ENCODE measurements at places on chromosomes 6 and 20.

DNA sequence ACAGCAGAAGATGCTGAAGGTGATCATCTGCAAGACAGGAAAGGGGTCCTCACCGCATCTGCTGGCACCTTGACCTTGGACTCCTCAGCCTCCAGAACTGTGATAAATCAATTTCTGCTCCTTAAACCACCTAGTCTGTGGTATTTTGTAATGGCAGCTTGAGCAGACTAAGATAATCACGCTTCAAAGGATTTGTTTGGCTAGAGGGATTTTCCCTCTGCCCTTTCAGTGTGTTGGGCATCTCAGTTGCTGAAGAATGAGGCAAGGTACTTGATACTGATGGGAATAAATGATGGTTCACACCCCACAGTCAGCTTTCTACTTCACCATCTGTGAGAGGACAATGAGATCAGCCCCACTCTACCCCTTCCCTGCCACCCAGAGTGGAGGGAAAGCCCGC lies 60.2 kb downstream of the ADAT2 start:
- no peak for DNase-seq

DNA sequence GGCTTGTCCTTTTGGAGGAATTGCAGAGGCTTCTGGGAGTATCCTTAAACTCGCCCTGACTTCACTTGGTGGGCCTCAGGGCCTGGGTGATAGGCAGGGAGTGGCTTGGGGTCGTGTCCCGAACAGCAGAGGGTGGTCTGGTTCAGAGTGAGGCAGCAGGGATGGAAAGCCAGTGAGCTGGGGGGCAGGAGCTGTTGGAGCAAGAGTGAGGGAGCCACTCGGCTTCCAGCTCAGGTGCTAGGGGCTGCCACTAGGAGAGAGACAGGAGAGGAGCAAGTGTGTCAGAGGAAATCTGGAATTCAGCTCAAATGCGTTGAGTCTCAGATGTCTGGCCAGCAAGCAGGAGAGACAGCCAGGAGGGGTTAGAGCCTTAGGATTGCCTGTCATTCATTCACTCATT lies 85.8 kb downstream of the DLGAP4 start:
- DNase-seq: no peak

DNA sequence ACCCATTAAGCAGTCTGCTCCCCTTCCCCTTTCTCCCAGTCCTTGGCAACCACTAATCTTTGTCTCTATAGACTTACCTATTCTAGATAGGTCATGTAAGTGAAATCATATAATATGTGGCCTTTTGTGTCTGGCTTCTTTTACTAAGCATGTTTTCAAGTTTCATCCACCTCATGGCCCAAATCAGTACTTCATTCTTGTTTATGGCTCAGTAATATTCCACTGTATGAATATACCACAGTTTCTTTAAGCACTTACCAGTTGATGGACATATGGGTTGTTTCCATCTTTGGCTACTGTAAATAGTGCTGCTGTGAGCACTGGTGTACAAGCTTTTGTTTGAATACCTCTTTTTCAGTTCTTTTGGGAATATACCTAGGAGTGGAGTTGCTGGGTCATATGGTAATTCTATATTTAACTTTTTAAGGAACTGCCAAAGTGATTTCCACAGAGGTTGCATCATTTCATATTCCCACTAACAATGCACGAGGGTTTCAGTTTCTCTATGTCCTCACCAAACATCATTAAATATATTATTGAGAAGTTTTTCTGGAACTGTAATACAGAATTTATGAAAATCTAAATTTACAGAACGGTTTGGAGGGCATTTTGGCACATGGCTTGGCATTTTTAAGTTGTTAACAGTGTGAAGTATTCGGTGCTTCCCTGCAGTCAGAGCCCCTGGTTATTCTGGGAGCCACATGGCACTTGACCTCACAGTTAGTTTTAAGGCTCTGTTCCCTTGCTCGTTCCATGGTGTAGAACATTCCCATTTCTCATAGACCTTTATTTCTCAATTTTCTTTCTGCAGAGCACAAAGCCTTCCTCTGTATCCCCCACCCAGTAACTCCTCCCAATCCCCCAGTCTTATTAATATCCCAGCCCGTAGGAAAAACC lies 27.0 kb upstream of the DTNBP1 start:
- DNase-seq: no peak

DNA sequence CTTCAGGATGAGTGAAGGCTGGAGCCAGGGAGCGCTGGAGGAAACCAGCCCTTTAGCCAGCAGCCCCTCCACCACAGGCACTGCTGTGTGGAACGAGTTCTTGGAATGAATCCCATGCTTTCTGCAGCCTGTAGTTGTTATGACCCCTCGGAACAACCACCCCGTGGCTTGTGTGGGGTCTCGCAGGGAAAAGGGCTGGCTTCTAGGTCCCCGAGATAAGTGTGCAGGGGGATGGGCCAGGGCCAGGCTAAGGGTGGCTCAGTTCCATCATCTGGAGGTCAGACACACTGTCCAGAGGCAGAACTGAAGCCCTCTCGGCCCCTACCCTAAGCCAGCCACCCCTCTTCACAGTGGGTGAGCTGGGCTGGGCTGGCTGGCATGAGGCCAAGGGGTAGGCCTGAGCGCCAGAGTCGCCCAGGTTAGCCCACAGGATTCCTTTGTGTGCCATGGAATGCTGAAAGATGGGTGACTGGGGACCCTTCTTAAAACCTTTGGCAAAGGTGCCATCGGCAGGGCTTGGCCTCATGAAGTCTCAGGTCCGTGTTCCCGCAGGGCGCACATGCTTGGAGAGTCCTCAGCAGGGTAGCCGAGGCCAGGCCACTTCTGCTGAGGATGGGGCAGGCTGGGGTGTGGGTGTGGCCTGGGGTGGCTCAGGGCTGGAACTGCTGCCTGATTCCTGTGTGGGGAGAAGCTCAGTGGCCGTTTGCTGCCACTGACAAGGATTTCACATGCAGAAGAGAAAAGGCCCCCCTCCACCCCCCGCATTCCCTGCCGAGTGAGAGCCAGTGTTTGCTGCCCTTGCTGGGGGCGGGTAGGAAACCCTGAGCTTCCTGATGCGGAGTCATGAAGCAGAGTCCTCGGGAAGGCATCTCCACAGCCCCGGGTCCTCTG lies 24.6 kb downstream of the SPATA2 start:
- no peak for DNase-seq

DNA sequence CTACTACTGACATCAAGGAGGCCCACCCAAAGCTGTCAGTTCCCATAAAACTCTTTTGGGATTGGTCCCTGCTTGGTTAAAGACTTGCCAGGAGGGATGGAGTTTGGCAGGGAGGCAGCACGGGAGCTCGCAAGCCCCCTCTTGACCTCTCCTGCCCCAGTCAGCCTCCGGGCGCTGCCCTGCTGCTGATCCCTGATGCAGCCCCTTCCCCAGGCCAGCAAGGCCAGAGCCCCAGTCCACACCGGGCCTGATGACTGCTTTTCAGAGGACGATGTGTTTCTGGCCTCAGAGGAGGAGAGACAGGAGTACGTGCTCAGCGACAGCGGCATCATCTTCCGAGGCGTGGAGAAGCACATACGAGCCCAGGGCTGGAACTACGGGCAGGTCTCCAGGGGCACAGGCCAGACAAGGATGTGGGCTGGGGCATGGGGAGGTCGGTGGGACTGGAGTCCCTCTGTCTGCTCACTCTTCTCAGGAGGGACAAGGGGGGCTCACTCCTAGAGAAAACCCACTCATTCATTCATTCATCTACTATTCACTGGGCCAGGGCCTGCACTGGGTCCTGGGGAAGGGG lies 15.6 kb downstream of the TGM6 start:
- no peak for DNase-seq

DNA sequence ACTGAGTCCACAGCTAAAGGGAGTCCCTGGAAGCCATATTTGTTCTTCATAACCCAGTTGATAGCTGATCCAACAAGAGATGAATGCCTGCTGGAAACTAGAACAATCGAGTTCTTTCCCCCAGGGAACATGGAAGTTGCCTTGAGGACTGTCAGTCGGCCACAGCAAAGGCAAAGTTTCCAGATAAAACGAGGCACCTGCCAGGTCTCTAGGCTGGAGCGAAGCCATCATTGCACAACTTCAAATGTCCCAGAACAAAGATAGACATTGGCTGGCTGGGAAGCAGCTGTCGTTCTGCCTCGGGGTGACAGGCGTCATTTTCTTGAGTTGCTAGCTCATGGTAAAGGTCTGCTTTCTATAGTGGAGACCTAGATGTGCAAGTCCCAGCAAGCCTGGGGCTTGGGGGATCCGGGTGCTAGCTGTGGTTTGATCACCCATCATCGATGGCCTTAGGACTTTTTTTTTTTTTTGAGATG lies 184.4 kb upstream of the ZNF217 start:
- no peak for DNase-seq

GRCh38 chr20:31569163-31570020 lies 35.7 kb upstream of the ID1 start:
- DNase-seq: peak; percentile 63

- no peak for DNase-seq
Observed at GRCh38 chr20:21325296-21325695, 22.2 kb downstream of the XRN2 start.

DNA sequence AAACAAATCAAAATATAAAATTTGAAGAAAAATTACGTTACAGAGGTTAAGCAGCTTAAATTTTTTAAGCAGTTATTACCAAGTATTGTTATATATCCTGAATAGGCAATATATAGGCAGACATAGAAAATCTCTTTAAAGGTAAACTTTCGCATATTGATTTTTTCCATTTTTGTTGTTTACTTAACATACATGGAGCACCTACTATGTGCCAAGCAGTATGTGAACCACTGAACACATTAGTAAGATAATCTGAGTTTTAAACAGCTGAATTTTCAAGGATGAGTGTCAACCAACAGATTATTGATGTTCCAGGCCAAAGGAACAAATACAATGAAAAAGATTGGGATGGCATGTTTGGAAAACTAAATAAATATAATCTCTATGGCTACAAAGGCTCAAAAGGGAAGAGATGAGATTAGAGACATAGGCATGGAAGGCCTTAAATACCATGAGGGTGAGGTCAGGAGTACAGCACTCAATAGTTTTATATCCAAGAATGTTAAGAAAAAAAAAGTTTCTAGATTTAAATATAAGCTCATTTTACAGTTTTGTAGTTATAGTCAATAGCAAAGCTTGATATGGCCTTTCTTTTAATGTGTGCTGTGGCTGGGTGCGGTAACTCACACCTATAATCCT lies 277.5 kb downstream of the PTPRK start:
- DNase-seq: no peak

DNA sequence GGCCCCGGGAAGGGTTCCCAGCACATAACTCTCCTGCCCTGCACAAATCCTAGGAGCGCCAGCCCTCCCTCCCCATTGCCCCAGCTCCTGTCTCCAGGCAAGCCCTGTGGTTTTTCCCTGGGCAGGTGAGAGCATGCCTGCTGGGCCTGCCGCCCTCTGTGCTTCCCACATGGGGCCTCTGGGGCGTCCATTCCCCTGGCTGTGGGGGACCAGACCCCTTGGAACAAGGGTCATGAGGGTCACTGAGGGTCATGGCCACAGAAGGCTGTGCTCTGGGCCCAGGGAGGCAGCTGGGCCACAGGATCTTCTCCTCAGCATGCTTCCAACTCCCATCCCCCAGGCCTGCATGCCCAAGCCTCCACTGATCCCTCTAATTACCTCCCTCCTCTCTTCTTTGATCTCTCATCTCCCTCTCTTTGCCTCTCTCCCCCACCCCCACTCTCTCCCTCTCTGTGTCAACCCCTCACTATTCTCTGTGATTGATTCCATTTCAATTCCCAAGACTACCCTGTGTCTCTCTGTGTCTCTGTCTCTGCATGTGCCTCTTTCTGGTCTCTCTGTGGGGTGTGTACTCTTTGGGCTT lies 6.1 kb downstream of the MDFI start:
- DNase-seq: no peak

DNA sequence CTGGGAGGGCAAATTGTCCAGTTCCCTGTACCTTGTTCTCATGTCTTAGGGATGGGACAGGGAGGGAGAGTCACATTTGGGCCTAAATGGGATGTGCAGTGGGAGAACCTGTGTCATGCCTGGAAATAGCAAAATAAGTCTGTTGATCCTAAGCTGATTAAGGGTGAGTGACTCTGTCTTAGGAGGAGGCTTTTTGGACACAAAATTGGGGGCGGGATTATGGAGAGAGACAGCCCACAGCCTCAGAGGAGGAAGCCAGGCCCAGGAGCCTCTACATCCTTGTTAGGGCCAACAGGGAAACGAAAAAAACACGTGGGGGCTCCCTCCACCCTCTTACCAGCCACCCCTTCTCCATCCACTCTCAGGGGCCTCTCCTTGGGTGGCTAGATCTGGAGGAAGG lies 2.2 kb downstream of the KCNB1 start:
- no peak for DNase-seq

DNA sequence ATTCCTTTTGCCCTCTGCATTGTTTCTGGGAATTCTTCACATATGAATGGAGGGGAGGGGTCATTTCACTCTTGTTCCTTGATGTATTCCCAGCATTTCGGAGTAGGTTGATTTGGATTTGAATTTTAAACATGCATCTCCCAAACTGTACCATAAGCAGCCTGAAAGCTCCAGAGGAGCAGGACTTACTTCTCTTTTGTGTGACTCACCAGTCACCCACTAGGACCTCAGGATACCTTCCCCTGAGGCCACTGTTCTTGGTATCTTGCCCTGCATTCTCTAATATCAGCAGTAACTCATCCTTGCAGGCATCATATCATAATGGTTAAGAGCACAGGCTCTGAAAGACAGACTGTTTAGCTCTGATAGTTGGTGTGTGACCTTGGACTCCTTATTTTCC lies 703 bp downstream of the MRPL2 start:
- DNase-seq: no peak

GRCh38 chr20:46934746-46935287 lies 40.2 kb downstream of the EYA2 start:
- no peak for DNase-seq

DNA sequence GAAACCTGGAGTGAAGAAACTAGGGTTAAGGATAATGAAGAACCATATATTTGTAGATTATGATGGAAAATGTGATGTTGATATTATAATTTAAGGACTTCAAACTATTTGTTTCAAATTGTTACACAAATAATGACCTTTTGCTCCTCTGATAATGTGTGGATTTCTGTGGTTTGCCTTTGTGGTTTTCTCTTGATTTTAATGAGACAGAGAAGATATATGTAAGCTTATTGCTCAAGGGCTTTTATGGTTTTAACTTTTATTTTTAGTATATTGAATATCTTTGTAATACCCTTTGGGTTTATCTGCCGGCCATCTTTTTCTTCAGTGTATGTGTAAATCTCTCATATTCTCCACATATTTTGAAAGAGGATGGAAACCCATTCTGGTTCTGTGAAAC lies 362.3 kb downstream of the RIMS1 start:
- DNase-seq: no peak

DNA sequence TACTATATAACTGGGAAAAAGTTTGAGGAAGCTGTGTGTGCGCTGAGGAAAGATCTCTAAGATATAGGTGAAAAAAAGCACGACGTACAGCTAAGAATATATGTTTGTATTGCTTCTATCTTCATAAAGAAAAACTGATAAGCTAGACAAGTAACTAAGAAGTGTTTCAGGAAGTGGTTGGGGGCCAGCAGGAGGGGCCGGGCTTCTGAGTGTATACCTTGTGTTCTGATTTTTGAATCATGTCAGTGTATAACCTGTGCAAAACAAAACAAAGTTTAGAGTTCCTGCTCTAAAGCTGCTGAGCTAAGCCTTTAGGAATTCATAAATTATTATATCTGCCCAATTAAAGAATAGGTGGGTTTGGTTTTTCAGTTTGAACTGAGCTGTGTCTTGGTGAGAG lies 7.9 kb upstream of the OSER1 start:
- no peak for DNase-seq

All from Ammon's horn (tissue), 1 donor.